Globus pallidus (tissue), 1 donor: ENCODE measurements at places on chromosomes 6 and 20.

- DNase-seq: no peak
Observed at GRCh38 chr6:37632291-37632690, 65.4 kb downstream of the MDGA1 start.

DNA sequence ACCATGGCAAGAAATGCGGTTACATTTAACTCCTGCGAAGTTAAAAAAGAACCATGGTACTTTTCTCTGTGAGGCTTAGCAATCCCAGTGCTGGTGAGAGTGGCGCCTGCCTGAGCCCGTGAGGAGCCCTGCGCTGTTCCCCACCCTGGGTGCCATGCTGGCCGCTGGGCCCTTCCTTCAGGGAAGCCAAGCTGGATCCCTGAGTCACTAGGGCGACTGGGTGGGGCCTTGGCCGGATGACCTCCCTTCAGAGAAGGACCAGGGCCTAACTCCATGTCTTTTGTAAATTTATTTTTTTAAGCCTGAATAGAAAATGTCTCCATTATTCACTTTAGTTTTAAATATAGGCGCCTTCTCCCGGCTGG is 209.1 kb downstream of the ERMARD start:
- no peak for DNase-seq

- no peak for DNase-seq
Observed at GRCh38 chr20:37934634-37935375, 31.9 kb downstream of the VSTM2L start.

DNA sequence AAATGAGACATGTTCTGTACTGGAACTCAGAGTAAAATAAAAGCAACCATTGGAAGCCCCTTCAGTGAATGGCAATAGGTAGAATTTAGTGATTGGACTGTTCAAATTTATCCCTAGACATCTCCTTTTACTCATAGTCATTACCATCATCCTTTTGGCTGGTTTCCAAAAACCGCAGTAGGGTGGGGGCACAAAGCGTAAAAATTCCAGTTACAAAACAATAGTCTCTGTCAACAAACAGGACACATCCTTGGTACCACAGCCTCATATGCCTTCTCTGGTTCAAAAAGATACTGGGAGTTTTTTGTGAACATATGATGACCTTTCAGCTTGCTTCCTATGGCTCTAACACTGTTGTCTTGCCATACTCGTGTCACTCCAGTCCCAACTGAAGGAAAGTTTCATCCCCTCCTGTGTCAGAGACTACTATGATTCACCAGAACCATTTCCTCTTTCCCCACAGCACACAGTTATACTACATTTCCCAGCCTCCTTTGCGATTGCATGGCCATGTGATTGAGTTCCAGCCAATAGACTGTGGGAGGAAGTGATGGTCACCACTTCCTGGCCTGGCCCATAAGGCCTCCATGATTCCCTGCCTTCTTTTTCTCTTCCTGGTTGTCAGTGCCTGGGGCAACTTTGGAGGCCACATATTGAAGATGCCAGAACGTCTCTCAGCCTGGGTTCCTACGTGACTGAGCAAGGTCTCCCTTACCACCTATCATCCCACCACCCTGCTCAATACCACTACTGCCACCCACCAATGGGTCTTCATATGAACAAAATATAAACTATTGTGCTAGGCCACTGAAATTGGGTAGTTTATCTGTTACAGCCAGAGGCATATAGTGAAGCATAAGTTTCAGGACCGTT is 162.4 kb downstream of the ID4 start:
- no peak for DNase-seq

GRCh38 chr6:132763269-132763668 is 5.6 kb upstream of the VNN2 start:
- DNase-seq: peak; percentile 17

GRCh38 chr6:25165177-25165576 is 114.0 kb upstream of the CARMIL1 start:
- DNase-seq: no peak

- no peak for DNase-seq
Observed at GRCh38 chr6:159512571-159512970, 180.5 kb downstream of the SOD2 start.

DNA sequence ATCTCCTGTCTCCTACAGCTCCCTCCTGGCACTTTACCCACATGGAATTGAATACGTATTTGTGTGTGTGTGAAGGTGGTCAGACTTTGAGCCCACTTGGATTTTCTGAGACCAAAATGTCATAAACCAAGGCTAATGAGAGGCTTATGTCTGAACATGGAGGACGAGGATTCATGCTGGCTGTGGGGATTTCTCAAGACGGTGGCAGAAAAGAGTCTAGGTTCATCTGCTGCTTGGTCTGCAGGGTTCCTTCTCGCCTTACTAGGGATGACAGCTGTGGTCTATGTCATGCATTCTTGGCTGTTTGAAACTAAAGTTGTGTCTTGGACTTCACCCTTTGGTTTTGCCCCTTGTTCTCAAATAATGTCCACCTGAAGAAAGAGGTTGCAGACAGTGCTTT is 58.6 kb downstream of the FAM120B start:
- DNase-seq: no peak

DNA sequence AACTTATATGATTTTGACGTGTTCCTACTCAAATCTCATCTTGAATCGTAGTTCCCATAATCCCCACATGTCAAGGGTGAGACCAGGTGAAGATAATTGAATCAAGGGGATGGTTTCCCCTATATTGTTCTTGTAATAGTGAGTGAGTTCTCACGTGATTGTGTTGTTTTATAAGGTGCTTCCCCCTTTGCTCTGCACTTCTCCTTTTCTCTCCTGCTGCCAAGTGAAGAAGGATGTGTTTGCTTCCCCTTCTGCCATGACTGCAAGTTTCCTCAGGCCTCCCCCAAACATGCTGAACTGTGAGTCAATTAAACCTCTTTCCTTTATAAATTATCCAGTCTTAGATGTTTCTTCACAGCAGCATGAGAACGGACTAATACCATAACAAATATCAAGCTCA is 83.2 kb downstream of the MANEA start:
- DNase-seq: no peak

- DNase-seq: no peak
Observed at GRCh38 chr6:136600818-136601217, 50.6 kb upstream of the MAP7 start.

- DNase-seq: no peak
Observed at GRCh38 chr20:48359692-48360341, 468.0 kb downstream of the PREX1 start.

- peak; percentile 87 for DNase-seq
Observed at GRCh38 chr20:37999526-38000263, 33.6 kb downstream of the TTI1 start.

DNA sequence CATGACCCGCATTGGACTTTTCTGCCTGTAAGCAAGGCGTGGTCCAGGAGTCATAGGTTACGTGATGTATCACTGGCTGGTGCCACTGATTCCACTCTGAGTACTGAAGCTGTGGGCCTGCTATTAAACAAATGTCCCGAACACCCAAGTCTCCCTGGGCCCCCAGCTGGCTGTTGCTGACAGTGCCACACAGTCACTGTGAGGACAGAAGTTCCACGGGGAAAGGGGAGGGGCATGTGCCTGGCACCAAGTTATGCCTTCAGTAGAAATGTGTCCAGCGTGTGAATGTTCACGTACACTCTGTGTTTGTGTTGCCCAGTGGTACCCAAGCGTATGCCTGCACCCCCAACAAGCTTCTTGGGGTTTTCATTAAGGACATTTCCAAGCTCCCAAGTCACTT is 171.4 kb upstream of the QKI start:
- DNase-seq: peak; percentile 97

DNA sequence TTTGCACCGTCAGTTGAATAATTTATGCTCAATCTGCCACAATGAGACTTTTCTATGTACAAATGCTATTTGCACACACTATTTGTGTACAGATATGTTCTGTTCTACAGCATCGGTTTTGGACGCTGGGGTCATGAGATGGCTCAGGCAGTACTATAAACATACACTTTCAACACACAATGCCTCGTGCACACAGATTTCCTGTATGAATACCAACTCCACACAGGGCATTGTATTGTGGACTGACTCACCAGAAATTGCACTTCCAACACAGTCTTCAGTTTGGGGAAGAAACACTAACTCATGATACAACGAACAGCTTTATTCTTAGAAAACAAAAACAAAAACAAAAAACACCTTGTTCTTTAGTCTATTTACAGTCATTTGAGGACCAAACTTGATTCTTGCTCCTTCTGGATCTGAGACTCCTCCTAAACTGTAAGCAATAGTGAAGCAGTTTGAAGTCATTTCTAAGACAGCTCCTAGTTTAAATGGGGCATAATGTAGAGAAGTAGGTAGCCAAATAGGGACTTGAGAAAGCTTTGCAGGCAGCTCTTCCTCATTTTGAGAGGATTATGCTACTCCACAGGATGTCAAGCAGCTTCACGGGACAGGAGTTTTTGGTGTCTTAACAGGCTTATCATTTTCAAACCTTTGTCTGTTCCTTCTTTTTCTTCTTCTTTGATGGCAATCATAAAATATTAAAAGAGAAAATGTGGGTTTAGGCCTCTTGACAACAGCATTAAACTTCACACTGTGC is 33.7 kb downstream of the GJA10 start:
- no peak for DNase-seq

- no peak for DNase-seq
Observed at GRCh38 chr6:152651986-152652385, 14.8 kb upstream of the SYNE1 start.

GRCh38 chr6:52126231-52126630 is 38.8 kb upstream of the PKHD1 start:
- no peak for DNase-seq

DNA sequence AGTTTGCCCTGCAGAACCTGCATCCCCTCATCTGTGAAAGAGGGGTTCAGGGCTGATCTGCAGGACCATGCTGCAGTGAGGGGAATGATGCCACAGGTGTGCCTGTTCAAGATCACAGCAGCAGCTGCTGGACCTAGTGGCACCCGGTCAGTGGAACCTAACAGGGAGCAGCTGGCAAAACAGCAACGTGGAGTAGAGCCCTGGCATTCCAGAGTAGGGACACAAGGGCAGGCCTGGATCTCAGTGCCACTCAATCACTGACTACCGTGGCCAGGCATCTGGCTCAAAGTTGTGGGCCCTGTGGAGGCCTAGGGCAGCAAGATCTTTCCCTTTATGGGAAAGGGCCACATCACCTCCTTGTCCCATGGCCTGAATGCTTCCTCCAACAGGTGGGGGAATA is 62.2 kb downstream of the INSM1 start:
- no peak for DNase-seq

DNA sequence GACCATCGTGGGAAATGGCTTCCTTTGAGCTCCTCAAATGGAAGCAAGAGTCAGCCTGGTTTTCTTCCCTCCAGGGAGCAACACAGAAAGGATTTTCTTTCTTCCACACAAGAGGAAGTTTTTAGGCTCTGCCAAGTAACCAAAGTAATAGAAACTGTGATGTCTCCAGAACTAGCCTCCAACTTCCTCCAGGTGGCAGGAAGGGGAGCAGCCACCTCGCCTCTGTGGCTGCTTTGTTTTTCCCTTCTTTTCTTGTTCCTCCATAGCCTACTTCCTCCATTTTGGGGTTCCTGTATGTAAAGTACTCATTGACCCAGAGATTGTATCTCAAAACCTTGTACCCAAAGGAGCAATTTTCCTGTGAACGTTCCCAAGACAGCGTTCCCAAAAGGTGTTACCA is 32.7 kb upstream of the CCR6 start:
- DNase-seq: no peak

GRCh38 chr6:7171119-7171518 is 63.4 kb downstream of the RREB1 start:
- DNase-seq: no peak

GRCh38 chr6:124200661-124201060 is 397.0 kb downstream of the NKAIN2 start:
- no peak for DNase-seq

GRCh38 chr20:13101706-13102105 is 92.9 kb downstream of the SPTLC3 start:
- DNase-seq: no peak

- no peak for DNase-seq
Observed at GRCh38 chr6:15526212-15526701, 136.6 kb downstream of the DTNBP1 start.

DNA sequence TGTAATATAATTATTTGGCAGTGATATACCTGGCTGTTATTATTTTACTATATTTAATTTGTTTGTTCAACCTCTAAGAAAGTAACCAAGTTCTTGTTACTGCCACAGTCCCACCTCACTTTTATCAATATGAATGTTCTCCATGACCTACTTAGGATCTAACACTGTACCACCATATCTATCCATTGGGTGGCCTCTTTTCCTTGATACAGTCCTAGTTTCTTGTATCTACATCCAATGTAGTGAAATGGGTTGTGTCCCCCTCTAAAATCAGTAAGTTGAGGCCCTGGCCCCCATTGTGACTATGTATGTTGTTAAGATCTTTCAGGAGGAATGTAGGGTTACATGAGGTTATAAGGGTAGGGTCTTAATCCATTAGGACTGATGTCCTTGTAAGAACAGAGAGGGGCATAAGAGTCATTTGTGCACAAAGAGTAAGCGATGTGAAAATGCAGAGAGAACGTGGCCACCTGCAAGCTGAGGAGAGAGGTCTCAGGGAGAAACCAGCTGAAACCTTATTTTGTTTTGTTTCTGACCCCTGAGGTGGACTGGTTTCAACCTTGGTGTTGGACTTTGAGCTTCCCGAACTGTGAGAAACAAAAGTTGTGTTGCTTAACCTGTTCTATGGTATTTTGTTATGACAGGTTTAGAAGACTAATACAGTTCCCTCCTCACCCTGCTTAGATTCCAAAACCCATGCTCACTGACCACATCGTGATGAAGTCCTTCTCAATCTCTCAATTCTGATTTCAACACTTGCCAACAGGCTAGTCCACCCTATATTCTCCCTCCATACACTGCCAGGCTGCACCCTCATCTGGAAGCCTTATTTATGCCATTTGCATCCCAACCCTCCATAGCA is 387.3 kb upstream of the EPHA7 start:
- no peak for DNase-seq

- no peak for DNase-seq
Observed at GRCh38 chr6:16747232-16748024, 13.8 kb downstream of the ATXN1 start.

DNA sequence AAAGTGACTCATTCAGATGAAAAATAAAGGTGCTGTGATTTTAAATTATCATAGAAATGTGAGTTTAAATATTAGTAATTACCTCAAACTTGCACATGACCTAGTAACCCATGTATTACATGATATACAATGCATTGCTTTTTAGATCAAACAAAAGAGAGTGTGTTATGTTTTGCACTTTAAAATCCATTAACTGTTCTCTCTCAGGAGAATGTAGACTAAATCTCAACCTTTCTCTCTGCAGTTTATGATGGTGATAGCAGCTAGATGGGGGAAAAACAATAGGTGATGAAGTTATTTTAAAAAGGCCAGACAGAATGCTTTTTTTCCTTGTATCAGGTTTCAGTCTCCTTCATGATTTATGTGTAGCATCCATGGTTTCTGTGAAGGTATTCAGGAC is 404.4 kb upstream of the RNF217 start:
- no peak for DNase-seq

DNA sequence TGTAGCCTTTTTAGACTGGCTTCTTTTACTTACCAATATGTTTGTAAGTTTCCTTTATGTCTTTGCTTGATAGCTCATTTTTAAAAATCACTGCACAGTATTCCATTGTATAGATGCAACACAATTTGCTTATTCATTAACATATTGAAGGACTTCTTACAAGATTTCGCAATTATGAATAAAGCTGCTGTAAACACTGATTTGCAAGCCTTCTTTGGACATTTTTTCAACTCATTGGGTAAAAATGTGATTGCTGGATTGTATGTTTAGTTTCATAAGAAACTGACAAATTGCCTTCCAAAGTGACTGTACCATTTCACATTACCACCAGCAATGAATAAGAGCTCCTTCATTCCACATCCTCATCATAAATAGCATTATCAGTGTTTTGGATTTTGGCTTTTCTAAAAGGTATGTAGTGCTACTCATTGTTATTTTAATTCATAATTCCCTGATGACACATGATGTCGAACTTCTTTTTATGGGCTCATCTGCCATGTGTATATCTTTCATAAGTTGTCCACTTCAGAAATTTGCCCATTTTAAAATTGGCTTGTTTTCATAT is 80.7 kb downstream of the TFAP2B start:
- no peak for DNase-seq
